ENCODE measurements at places on chromosomes 3 and 15.

GRCh38 chr15:29139540-29140459 lies 129.8 kb downstream of the NSMCE3 start:
- peak; percentile 68 for DNase-seq

DNA sequence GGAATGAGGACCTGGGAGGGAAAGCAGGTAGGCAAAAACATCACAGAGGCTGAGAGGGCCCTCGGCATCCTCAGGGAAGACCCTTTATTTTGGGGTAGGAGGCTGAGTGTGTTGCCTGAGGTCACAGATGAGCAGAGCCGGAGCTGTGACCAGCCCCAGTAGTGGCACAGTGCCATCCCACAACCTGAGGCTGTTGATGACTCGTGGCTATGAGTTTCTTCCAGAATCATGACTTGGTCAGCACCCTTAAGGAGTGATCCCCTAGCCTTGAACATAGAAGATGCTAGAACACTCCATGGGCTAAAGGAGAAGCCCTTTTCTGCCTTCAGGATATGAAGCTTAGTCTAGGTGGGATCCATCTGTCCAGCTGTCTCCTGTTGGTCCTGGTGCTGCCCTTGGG lies 19.5 kb upstream of the CXCR6 start:
- no peak for DNase-seq

DNA sequence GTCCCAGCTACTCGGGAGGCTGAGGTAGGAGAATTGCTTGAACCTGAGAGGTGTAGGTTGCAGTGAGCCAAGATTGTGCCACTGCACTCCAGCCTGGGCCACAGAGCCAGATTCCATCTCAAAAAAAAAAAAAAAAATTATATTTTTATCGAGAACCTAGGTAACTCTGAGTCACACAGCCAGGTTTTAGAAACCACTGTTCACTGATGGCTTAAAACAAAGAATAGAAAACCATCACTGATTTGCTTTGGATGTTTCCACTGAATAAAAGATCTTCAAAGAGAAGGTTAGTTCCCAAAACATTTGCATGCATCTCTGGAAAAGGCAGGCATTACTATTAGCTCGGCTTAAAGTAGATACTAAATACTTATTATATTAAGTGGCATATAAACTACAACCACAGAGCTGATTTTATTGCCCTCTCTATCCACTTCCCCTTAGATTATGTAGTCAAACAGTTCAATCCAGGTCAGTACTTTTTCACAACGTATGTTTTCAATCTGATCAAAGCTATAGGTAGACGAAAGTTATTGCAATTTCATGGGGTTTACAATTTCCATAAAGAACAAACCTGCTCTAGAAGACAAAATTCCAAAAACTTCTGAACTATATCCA lies 1.4 kb downstream of the B4GALT4 start:
- no peak for DNase-seq

DNA sequence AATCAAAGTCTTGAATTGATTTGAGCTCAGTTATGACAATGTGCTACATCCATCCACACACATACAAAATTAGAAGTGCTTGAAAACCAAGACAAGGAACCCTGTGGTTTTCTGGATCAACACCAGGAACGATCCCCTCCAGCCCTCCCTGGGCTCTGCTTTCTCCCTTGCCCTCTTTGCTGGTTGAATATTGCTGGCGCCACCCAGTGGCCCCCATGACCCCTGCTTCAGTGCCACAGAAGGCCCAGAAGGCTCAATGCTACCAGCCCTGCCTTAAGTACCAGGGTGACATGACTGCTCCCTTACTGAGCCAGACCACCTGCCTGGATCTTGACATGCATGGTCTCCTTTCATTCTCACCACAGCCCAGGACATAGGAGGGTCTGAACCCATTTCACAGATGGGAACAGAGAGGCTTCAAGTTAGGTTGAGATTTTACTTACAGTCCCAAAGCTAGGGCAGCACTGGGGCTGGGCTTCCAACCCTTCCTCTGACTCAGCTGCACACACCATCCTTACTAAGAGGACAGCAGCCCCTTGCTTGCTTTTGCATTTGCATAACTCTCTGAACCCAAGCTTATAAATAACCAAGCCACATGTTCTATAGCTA lies 15.0 kb downstream of the IL12A start:
- DNase-seq: peak; percentile 63

GRCh38 chr15:52093167-52093538 lies 19.4 kb downstream of the BCL2L10 start:
- no peak for DNase-seq

DNA sequence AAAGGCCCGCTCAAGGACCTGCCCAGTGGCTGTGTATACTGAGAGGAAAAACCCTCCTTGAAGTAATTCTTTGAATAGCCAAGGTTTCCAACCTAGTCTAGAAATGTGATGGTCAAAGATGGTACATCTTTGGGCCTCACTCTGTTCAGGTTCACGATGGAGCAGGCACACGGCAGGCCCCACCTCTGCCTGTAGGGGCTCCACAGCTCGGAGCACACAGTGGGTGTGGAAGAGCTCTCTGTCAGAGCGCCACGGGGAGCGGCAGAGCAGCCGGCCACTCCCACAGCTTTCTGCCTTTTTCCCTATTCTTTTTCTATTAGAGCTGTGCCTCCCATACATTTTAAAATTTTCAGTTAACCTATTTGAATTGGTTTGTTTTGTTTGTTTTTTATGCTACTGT lies 89.5 kb downstream of the CTNNB1 start:
- no peak for DNase-seq

GRCh38 chr3:7573330-7573729 lies 712.4 kb downstream of the GRM7 start:
- no peak for DNase-seq

DNA sequence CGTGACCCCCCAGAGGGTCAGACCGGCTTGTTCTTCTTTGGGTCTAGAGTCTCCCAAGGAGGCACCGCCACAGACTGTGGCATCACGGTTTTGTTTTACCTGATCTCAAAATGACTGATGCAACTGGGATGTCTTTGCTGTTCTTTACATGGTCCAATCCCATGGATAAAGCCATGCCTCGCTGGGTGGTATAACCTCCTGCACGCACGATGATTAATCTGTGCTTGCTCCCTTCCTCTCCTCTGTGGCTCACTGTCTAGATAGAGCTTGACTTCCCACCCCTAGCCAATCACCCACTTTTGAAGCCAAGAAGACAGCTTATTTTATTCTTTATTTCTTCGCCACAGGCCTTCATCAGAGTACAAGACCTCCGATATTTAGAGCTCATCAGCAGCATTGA lies 36.6 kb upstream of the RHO start:
- no peak for DNase-seq

GRCh38 chr3:116112696-116113095 lies 332.6 kb downstream of the LSAMP start:
- no peak for DNase-seq

- no peak for DNase-seq
Observed at GRCh38 chr3:121800906-121801305, 34.0 kb downstream of the IQCB1 start.

DNA sequence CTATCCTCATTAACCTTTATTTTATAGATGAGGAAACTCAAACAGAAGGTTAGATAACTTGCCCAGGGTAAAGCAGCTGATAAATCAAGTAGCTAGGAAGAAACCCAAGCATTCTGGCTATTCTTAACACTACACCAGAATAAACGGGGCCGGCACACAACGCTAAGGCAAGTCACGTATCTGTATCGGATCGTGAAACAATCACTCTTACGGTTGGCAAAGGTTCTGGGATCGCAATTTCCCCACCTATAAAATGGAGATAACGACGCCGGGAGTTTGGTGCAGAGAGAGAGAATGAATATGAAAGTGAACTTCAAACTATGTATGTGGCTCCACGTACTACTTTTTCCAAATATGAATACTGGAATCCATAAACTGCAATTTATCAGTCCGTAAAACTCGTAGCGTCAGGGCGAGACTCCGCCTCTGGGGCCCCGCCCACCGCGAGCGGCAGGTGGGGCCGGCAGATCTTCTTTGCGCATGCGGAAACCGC lies 252 bp upstream of the ARMC8 start:
- peak; percentile 84 for DNase-seq

DNA sequence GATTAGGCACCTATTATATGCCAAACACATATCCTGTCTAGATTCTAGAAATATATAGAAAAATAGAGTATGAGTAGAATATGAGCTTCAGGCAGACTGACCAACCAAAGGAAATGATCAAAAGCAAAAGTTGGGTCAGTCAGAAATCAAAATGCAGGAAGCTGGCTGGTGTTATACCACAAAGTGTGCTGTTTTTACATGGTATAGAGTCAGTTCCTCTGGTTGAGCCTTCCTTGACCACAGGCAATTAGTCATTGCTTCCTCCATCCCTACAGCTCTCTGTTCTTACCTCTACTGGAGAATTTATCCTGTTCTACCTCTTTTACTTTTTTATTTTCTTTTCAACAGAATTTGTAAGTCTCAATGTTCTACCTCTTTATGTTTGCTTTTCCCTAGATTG lies 149.8 kb downstream of the TMCO5A start:
- no peak for DNase-seq

DNA sequence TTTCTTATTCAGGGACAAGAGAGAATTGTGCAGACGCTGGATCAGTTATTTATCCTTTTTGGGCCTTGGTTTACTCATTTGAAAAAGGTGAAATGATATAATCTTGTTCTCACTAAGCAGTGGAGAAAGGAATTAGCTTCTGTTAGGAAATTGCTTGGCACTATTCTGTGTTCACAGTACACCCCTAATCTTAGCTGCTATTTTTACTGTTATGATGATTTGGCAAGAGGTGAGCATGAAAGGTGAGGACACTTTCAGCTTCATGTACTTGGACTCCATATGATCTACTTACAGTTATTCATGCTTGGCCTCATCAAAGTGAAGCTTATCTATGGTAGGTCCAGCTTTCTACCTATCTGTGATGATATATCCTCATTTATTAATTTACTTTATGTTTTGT lies 280.6 kb downstream of the EBLN2 start:
- DNase-seq: no peak

GRCh38 chr3:54211097-54211496 lies 88.7 kb downstream of the CACNA2D3 start:
- no peak for DNase-seq

GRCh38 chr15:67329984-67330733 lies 75.6 kb downstream of the IQCH start:
- no peak for DNase-seq

DNA sequence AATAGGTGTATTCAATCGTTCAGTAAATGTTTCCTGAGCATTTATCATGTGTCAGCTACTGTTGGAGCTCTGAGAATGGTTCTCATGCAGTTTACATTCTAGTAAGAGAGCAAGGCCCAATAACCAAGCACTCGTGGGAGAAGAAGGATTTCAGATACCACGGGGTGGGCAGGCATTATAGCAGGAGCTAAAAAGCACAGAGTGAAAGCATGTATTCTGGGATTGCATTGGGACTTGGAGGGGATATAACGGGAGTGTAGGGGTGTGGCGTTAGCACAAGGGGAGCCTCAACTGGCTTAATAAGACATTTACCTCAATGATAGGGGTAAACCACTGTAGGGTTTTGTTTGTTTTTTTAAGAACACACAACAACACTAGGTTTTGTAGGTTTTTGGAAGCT lies 1.6 kb upstream of the SIAH2 start:
- no peak for DNase-seq

DNA sequence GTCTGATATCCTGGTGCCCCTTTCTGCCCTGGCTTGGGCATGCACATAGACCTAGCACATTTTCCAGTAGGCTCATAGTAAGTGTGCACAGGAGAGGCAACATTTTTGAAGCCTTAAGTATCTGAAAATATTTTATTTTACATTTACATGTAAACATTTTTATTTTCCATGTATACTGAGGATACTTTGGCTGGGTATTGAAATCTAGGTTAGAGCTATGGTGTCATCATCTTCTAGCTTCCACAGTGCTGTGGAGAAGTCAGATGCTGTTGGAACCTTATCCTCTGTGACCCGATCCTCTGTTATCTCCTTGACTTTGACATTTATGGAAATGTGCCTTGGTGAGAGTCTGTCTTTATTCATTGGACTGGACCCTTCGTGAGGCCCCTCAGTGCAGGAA lies 74.1 kb downstream of the PLXNA1 start:
- DNase-seq: no peak

DNA sequence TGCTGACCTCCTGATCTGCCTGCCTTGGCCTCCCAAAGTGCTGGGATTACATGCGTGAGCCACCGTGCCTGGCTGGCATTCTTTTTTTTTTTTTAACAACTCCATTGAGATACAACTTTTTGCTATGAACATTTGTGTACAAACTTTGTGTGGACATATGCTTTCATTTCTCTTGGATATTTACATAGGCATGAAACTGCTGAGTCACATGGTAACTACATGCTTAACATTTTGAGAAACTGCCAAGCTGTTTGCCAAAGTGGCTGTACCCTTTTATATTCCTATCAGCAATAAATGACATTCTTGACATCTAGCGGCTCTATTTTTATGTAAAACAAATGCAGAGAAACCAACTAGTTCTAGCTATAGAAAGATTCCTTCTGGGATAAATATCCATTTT lies 8.7 kb upstream of the YEATS2 start:
- DNase-seq: no peak

DNA sequence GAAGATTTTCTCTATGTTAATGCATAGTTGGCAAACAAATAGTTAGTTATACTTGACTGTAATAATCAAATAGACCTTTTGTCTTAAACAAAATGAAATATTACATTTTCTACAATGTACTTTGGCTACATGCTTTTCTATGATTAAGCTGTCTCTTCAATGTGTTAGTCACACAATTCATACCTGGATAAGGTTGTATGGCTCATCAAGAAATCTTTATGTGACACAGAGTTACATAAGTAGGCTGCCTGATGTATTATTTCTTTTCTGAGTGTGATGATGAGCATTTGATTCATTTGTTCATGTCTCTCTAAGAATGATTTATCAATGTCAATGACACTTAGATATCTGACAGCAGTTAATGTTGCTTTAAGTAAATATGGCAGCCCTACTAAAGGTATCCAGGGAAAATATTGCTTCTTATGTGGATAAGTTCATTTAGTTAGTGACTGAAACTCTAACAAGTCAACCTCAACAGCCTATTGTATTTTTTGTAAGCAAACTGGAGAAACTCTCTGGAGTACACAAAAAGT lies 157.4 kb upstream of the SOX2 start:
- no peak for DNase-seq

DNA sequence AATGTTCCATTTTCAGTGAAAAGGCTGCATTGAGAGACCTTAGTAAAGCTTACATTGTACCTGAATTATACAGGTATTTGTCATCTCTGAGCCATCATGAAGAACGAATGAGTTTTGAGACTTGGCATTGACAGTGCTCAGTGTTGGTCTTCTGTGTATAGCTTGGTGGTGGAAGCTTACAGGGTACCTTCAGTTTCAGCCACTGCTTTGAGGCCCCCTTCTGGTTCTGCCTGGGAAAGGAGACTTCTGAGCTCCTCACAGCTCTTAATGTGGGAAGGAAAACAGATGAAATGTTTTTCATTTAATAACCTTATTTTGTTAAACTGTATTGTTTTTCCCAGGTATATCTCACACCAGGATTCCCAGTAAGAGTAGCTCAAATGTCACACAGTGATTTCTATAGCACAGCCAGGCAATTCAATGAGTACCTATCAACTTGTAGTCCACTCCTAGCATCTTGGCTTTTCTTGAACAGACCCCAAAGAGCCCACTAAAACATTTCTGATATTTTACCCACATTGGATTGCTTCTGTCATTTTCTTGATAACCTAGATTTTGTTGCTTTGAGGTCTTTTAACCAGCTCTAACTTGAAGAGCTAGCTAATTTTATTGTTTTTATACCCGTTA lies 5.6 kb downstream of the SERPINI1 start:
- DNase-seq: no peak

- DNase-seq: no peak
Observed at GRCh38 chr15:78715434-78715833, 74.4 kb upstream of the CHRNB4 start.

- no peak for DNase-seq
Observed at GRCh38 chr3:88618021-88618645, 468.4 kb downstream of the C3orf38 start.

- DNase-seq: no peak
Observed at GRCh38 chr3:55678546-55679216, 191.6 kb upstream of the WNT5A start.

Measured in spinal cord (tissue), 10 donors.